NCI-H2081 treated with DMSO at 0.1 percent for 48 hours (cell line): ENCODE measurements at places on chromosomes 1 and 21.

GRCh38 chr1:230453377-230453776 lies 27.2 kb upstream of the PGBD5 start:
- DNase-seq: no peak

GRCh38 chr1:119079881-119080280 lies 60.6 kb downstream of the WARS2 start:
- DNase-seq: no peak

DNA sequence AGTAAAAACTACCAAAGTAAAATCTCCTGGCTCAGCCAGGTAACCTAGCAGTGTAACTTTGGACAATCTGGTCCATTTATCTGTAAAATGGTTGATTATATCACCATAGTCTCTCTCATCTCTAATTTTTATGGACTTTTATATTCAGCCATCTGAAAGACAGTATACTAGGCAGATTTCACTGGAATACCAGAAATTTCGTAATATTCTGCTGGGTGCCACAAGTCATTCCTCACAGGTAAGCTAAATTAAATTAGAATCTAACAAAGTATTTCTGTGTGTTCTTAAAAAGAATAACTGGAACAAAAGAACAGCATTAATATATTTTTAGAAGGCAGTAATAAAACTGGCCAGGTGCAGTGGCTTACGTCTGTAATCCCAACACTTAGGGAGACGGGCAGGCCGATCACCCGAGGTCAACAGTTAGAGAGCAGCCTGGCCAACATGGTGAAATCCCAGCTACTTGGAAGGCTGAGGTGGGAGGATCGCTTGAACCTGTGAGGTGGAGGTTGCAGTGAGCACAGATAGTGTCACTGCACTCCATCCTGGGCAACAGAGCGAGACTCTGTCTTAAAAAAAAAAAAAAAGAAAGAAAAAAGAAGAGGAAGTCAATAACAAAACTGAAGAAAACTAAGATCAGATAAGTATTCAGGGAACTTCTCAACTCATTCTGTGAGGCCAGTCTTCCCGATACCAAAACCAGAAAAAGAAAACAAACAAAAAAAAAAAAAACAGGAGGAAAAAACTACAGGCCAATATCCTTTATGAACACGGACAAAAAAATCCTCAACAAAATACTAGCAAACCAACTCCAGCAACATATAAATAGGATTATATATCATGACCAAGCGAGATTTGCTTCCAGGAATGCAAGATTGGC lies 35.9 kb downstream of the PIK3R3 start:
- no peak for DNase-seq

DNA sequence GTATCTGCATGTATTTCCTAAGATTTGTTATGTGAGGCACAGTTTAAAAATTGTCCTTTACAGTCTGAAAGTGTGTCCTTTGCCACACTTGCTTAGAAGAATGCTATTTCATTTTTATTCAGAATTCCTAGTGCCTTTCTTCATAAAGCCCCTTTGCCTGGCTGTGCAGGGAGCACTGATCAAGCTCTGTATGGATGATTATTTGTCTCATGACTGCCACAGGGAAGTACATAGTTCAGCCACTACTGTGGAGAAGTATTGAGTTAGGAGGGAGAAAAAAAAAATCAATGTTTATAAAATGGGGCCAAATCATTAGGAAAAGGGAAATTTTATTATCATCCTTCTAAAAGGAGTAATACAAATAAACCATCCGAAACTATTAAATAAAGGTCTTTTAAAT lies 51.4 kb downstream of the LHX4 start:
- DNase-seq: no peak

GRCh38 chr21:38777015-38777414 lies 28.7 kb upstream of the ETS2 start:
- no peak for DNase-seq

DNA sequence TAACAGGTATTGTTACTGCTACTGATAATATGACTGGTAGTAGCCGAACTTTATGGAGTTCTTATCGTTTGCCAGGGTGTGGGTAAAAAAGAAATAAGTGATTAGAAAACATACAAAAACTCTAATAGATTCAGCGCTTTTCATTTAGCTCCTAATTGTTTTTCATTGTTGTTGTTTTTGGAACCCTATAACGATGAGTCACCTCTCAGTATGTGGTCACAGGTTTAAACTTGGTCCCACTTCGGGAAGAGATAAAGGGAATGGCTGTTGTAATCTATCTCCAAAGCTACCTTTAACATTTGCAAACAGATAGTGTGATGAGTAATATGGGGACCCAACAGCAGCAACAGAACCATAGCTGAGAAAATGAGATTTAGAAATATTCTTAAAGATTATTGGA lies 62.7 kb upstream of the BCL10 start:
- DNase-seq: no peak

GRCh38 chr1:175390522-175391254 lies 198.1 kb upstream of the KIAA0040 start:
- DNase-seq: no peak

GRCh38 chr1:76944942-76945341 lies 77.7 kb downstream of the ST6GALNAC5 start:
- no peak for DNase-seq

GRCh38 chr1:195141294-195141693 lies 1466.9 kb downstream of the KCNT2 start:
- DNase-seq: no peak
